Activated CD8-positive, alpha-beta memory T cell treated with anti-CD3 and anti-CD28 coated beads, Interleukin-2, amount 50 U/mL, for 4 hours (primary cell): ENCODE measurements at places on chromosomes 16 and 17.
A peak's percentile ranks its signal among the peaks of the same experiment; 100 is the strongest.

- no peak for DNase-seq
Measured at GRCh38 chr17:56881685-56882295, 32.1 kb downstream of the TRIM25 start.

- DNase-seq: no peak
Measured at GRCh38 chr16:50478075-50478772, 70.0 kb upstream of the NKD1 start.

DNA sequence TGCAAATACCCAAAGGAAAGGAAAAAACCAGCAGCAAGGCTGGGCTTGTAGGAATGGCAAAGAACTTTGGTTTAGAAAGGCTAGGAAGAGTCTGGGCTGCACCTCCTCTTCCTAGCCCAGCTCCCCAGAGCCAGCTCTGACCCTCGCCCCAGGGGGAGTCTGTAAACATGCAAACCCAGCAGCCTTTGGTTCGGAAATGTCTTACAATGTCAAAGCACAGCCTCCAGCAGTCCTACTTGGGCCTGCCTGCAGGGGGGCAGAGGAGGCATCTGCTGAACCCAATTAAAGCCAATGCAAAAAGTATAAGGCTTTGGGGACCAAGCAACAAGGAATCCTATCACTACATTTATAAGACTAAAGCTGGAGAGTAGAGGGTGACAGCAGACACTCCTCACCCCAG is 5.0 kb upstream of the FTSJ3 start:
- DNase-seq: no peak

DNA sequence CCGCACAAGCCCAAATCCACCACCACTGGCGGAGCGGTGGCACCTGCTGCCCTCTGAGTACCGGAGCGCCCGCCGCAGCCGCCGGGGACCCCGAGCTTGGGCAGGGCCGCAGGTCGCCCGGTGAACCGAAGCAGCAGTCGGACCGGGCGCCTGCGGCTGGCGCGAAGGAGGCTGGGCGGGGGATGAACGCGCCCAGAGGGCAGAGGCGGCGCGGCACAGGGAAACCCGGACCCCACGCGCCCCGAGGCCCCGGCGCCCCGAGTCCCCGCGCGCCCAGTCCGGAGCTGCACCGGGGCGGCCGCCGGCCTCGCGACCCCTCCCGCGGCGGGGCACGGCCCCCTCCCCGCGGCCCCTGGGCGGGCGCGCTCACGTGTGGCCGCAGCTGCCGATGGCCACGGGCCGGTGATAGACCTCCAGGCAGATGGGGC is 393 bp downstream of the RNF166 start:
- DNase-seq: no peak

- DNase-seq: peak; percentile 73
Measured at GRCh38 chr17:74457146-74457819, 9.2 kb upstream of the CD300A start.

GRCh38 chr16:12590409-12590808 is 213.3 kb downstream of the CPPED1 start:
- DNase-seq: no peak

DNA sequence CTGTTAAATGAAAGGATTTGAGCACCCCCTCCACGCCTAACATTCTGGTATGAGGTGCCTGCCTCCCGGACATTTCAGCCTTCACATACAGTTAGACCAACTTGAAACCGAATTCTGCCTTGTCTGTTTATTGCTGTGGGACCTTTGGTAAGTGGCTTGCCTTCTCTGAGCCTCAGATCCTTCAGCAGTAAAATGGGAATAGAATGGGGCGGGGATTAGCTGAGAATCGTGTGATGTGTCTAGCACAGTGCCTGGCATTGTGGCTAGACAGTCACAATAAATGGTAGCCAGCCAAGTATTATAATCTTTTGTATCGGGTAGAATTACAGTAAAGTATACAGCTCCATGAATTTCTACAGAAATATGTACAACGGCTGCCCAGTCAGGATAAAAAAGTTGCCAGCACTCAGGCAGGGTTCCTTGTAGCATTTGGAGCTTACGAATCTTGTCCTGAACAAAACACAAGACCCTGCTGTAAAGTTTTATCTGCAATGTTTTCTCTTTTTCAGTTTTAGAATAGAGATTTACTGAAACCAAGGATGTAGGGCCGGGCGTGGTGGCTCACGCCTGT is 786 bp downstream of the TMC7 start:
- no peak for DNase-seq

DNA sequence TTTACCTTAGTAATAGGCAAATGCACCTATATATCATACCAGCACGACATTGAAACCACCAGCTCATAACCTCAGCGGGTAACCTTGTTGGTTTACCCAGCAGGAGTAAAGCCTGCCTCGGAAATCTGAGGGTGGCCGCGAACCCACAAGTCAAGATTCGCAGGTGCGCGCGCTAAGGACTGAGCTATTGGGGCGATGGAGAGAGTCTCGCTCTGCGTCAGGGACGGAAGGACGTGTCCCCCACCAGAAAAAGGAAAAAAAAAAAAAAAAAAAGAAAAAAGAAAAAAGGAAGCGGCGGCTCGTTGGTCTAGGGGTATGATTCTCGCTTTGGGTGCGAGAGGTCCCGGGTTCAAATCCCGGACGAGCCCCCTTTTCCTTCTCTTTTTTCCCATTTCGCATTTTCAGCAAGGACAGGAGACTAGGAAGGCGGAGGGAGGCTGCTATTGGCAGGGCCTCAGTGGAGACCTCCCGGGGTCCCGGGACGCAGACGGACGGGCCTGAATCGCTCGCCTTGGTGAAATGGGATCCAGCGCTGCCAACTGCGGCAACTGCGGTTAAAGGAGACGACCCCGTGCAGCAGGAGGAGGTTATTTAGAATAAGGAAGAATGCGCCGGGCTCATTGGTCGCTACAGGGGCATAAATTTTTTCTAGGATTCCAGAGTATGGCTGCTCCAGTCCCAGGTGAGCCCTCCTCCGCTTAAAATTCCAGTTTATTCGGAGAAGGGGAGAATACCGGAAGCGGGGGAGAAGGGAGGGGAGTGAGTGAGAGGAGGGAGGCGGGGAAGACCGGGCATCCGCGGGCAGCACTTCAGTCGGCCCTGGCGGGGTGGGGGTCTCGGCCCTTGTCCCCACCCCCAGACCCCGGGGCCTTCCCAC is at the start of gene OR1F1:
Gene OR1F1 (plus strand): TSS at position 407 of the 877 bp plus-strand sequence.
- peak; percentile 47 for DNase-seq

DNA sequence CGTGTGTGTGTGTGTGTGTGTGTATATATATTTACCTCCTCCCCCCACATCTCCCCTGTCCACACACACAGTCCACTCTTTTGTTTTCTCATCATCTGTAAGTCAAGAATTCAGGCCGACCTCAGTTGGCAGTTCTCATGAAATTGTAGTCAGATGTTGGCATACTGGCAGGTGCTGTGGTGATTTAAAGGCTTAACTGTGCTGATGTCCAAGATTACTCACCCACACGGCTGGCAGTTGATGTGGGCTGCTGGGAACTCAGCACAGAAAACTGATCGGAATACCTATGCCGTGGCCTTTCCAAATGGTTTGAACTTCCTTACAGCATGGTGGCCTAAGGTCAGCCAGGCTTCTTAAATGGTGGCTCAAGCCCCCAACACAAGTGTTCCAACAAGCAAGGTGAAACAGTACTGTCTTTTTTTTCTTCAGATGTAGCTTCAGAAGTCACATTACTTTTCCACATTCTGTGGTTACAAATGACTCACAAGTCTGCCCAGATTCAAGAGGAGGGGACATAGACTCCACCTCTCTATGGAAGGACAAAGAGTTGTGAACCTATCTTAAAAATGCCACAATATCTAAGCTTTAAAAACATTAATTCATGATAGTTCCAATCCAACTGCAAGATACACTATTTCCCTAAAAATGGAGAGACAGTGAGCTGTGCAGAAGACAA is 198.5 kb upstream of the HS3ST4 start:
- DNase-seq: no peak

DNA sequence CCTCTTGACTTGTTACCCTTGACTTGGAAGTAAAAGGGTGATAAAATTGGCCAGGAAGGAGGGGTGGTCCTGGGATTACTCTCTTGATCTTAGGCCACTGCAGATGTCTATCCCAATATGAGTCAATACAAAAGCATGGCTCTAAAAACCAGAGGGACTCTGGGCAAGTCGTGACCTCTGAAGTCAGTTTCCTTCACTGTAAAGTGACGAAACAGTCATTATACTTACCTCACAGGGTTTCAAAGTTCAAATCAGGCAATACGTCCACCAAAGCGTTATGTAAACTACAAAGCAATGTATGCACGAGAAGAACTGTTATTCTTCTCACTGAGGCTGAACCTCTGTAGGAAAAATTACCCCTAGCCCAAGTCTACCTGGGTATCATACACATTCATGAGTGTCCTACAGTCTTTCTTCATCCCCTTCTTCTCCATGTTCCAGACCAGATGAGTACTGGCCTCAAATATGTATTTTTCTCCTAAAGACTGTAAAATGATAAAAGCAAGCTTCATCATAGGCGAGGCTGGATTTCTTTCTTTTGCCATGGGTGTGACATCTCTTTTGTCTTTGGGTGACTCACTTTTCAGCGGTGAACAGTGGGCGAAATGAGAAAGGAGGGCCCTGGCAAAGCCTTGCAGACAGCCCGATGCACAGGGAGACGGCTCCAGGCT is 34.5 kb upstream of the CLEC18B start:
- DNase-seq: no peak

DNA sequence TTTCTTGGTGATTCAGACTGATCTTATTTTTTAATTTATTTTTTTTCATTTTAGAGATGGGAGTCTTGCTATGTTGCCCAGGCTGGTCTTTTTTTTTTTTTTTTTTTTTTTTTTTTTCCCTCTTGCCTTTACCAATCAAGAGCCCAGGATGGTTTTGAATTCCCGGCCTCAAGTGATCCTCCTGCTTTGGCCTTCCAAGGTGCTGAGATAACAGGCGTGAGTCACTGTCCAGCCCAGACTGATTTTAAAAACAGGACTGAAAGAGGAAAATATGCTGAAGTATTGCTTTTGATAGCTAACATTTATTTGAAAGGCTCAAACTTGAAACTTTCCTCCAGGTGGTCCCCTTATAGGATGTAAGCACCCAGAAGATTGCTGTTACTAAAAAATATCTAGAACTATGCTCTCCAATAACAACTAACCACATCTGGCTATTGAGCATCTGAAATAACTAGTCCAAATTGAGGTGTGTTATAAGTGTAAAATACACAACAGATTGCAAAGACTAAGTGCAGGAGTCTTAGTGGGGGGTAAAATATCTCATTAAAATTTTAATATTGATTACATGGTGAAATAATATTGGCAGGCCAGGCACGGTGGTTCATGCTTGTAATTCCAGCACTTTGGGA is 15.8 kb upstream of the BRIP1 start:
- DNase-seq: no peak
